ENCODE measurements at places on chromosomes 16 and 17.

GRCh38 chr16:3580251-3580651 lies 3.0 kb upstream of the NLRC3 start:
- no peak for DNase-seq

DNA sequence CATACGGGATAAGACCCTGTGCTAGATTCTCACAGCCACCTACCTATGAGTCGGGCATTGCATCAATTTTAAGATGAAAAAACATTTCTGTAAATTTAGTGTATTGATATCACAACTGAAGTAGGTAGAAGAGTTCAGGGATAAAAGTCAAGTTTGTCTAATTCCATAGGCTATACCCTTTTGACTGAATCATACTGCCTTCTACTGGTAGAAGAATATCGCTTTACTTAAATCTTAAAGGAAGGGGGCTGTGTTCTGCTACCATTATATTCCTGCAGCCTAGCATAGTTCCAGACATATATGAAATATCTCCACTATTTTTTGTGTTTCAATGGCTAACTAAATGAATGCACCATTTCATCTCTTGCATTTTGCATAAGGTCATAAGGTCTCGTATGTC lies 1128.6 kb downstream of the CDH8 start:
- DNase-seq: no peak

DNA sequence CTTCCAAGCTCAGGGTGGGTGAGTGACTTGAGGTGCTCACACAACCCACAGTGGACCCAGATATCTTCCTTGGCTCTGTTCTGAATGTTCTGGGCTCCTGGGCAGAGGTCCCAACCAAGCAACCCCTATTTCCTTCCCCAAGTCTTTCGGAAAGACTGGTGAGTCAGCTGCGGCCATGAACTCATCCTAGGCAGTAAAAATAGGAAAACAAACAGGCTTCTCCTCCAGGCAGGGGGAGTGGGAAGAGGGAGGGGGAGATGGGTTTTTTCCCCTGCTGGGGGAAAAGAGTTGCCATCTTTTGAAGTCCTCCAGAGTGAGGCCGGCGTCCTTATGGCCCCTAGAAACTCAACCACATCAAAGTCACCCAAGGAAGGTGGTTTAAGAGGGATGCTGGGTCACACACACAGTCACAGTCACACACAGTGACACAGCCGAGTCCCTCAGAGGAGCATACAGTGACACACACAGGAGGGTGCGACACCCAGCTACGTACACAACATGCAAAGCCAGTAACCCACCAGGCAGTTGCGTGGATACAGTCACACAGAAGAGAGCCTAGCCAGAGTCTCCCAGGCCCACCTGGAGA lies 16.0 kb upstream of the DLX4 start:
- no peak for DNase-seq

DNA sequence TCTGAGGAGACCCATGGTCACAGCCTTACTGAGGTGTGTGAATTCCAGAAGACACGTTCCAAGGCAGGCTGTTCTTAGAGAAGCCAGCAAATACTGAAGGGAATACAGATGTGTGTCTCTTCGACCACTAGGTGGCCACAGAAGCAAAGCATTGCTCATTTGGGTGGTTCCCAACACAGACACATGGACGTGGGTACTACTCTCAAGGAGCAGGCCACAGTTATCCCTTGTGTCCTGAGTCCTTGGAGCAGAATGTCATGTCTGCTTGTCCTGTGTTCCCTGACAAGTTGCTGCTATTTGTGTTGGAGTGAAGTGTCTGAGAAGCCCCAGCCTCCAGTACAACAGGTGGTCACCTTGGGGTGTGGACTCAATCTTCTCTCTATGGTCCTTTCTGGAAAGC lies 30.3 kb downstream of the HMOX2 start:
- peak; percentile 63 for DNase-seq

- peak; percentile 39 for DNase-seq
These were observed 1.0 kb downstream of the GDE1 start for GRCh38 chr16:19520861-19521331.

DNA sequence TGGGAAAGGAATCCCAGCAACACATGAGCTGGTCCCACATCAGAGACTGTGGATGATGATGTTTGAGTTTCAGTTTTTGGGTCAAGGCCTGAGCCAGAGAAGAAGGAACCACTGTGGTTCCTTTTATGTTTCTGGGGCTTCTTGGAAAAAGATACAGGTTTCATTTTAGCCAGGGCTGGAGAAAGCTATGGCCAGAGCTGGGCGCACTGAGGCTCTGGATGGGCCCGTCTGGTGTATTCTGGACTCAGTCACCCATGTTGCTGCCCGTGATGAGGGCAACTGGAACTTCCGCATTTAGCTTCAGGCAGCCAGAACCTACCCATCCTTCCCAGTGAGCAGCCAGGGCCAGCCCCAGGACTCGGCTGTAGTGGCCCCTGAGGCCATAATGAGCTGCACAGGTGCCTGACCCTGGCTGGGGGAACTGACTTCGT lies 15.0 kb upstream of the PITPNA start:
- peak; percentile 36 for DNase-seq

DNA sequence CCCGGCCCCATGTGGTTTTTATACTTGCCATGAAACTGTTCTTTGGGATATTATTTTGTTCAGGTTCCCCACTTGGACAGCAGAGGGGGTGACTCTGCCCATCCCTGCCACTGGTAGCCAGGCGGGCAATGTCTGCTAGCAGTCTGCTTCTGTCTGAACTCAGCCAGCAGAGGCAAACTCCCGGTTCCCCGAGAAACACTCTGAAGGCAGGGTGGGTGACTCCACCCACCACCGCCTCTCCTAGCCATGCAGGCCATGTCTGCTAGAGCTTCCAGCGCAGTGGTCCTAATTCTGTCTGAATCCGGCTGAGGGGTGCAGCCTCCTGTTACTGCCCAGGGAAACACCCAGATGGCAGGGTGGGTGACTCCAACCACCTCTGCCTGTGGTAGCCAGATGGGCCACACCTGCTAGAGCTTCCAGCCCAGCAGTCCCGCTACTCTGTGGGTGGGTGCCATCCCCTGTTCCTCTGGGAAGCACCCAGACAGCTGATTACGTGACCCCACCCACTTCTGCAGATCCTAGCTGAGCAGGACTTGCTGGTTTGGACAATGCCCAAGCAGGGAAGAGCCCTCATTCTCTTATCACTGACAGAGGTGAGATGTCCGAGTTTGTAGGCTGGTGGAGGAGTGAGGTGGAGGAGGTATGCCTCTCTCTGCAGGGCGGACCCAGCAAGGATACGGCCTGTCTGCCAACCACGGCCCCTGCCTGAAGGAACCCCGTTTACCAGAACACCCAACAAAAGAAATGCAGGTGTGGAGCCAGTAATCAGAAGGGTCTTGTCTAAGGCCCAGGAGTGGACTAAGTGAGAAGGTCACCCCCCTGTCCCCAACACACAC lies 22.4 kb downstream of the NLRP1 start:
- DNase-seq: no peak

GRCh38 chr16:57151369-57151768 lies 34.5 kb downstream of the PSME3IP1 start:
- no peak for DNase-seq
